ENCODE measurements at places on chromosomes 12 and 14. TPM values are rescaled to one million over a fixed set of nuclear protein-coding genes. Genes with fewer than 3 reads are reported as not detected.

Gene COCH
- total RNA-seq, result 2.3 TPM

Gene VAMP1
- 20.3 TPM for total RNA-seq

Gene TAS2R7
- total RNA-seq, result not detected

Gene CRIP1
- total RNA-seq, result 38.1 TPM

Gene SLC7A7
- total RNA-seq, result 24.1 TPM

Gene KRT72
- total RNA-seq, result not detected

DNA sequence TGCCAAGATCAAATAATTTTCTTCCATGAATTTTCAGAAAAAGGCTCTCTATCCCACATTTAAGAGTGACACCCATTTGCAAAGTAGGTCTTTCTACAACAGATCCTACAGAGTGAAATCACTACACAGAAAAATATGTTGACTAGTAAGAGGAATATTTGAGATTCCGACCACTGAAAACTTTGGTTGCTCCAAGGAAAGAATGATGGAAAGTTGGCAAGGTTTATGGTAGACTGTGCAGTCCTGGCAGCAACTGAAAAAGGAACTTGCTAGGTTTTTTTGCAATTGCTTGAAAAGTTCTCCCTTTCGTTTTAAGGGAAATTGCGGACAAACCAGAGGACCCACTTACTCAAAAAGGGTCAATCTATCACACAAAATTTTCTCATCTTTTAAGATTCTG, 83.1 kb upstream of the TSPAN8 start:
- no peak for ATAC-seq

DNA sequence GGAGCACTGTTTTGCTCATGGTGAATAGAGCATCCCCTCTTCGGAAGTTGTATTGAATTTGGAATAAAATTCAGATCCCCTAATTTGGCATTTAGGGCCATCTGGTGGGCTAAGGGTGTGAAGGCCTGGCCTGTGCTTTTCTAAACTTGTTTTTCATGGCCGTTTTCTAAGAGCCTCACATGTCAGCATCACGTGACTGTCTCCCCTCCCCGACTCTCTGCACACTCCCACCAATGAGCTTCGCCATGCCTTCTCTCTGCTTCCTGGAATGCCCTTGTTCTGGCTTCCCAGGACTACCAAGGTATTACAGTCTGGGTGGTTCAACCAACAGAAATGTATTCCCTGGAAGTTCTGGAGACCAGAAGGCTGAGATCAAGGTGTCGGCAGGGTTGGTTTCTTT, 85.3 kb downstream of the PRIMA1 start:
- no peak for ATAC-seq

DNA sequence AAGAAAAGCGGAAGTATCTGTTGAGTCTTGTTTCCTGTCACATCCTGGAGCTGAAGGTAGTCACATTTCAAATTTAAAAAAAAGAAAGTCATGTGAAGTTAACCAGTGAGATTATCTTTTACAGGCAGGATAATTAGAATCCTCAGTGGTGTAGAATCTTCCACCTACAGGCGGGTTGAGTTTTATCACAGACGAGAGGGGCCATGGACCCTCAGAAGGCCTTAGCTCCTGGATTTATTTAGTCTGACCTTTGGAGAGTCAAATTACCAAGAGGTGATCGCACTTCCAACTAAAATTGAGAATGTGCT, 13.0 kb upstream of the GNG2 start:
- ATAC-seq, result no peak

DNA sequence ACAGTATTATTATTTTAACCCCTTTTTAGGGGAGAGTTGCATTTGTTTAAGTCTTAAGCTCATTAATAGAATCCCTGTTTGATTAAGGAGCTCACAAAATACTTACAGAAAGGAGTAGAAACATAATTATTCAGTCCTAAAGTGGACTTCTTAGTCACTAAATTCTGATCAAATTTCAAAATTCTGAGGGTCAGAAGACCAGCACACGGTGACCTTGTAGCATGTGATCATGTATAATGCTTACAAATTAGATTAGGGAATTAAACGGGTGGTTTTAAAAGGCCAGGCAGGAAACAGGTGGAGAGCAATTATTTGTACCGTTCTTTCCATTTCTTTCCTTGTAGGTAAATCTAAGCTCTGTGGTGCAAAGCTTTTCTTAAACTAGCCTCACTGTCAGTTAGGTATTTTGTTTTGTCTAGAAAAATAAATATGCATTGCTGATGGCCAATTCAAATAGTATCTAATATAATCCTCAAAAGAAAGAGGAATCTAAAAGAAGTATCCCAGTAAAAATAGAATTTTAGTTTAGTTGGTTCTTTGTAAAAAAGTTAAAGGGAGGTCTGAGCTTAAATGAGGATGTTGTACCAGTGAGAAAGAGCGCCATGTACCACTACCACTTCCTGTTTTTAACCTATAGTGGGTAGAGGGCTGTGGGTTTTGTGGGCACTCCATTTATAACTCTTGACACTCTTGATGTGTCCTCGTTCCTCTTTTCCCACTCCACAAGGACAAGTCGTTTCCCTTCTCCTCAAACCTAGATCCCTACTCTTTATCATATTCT, 51.1 kb downstream of the SLC38A1 start:
- ATAC-seq, result no peak

GRCh38 chr12:76084863-76085519, 506 bp upstream of the NAP1L1 start:
- ATAC-seq, result peak; percentile 92

DNA sequence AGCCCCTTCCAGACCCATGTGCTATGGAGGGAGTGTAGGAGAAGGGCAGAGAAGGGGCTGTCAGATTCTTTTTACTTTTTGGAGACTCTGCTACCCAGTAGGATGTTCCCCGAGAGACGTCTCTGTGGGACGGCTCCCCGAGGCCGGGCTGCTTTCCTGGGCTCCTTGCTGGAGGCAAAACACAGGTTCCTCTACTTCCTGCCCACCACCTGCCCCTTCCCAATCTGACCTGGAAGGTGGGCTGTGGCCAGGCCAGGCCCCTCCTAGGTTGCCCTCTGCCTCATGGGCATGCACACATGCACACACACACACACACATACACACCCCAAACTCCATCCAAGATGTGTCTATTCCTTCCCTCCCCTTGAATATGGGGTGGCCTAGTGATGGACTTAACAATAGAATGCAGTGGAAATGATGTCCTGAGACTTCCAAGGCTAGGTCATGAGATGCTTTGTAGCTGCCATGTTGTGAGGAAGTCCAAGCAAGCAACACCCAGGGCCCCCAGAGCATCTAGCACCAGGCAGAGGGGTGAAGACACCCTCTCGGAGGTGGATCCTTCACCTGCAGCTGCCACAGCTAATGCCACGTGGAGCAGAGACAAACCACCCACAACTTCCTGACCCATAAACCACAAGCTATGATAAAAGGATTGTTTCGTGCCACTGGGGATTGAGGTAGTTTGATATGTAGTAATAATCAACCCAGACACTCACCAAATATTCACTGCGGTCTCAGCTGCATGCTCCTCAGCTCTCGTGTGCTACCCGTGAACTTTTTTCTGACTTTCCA, 1.6 kb upstream of the ASB2 start:
- ATAC-seq, result no peak

DNA sequence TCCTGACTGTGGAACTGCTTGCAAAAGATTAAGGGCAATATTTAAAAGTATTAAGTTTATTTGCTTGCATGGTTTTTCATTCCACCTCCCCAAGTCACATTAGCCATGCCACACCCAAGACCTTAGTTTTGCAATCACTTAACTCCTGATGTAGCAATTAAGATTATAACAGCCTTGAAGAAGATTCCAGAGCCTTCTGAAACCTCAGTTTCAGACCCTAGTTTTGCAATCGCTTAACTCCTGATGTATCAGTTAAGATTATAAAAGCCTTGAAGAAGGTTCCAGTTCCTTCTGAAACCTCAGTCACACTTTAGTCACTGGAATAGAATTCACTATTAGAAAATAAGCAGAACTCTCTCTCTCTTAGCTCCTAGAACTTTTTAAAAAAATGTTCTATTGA, 42.7 kb upstream of the DCN start:
- peak; percentile 83 for ATAC-seq

GRCh38 chr12:77072833-77073495, 7.6 kb upstream of the E2F7 start:
- no peak for ATAC-seq

DNA sequence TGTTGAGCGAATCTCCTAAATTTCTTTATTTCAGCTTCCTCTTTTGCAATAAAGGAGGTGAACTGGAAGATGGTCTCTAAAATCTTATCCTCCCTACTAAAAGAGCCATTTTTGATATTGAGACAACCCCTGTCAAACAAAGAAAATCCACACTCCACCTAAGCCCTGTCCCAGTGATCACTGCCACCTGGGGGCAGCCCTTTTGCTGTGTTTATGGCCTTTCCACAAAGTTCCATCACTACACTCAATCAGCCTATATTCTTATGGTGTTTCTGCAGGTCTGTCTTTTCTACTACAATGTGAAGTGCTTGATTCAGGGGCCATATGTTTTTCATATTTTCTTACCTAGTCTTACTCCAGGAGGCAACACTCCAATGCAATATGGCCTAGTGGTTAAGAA, 163.7 kb downstream of the BMP4 start:
- ATAC-seq, result no peak
